LHCN-M2 (cell line): ENCODE measurements at places on chromosomes 7 and 10. TPM values are rescaled to one million over a fixed set of nuclear protein-coding genes. Genes with fewer than 3 reads are reported as not detected.

TUBB8 gene
- total RNA-seq = not detected in 2 replicates

IDI2 gene
- not detected in 2 replicates for total RNA-seq

ENO4 gene
- total RNA-seq = 0.19 and 0.23 TPM in 2 replicates

TAC1 gene
- not detected in 2 replicates for total RNA-seq

SPDYE16 gene
- total RNA-seq = not detected in 2 replicates

AGBL3 gene
- total RNA-seq = 0.38 and 1.0 TPM in 2 replicates

RNF32 gene
- 2.8 and 4.1 TPM in 2 replicates for total RNA-seq

PON3 gene
- not detected in 2 replicates for total RNA-seq

FAM25G gene
- not detected in 2 replicates for total RNA-seq

STRIP2 gene
- total RNA-seq = 100 and 104 TPM in 2 replicates

MKX gene
- total RNA-seq = 0.11 TPM in 1 of 2 replicates, not detected in the other

VSIR gene
- 3.5 and 18.6 TPM in 2 replicates for total RNA-seq

EBLN1 gene
- total RNA-seq = 0.26 TPM in 1 of 2 replicates, not detected in the other

ELAPOR2 gene
- 5.7 and 6.0 TPM in 2 replicates for total RNA-seq

GDF2 gene
- not detected in 2 replicates for total RNA-seq

NPC1L1 gene
- not detected in 2 replicates for total RNA-seq

NKX2-3 gene
- 0.19 TPM in 1 of 2 replicates, not detected in the other for total RNA-seq

ZNF365 gene
- total RNA-seq = 5.3 and 6.2 TPM in 2 replicates

NKX1-2 gene
- total RNA-seq = not detected in 2 replicates

ZNF853 gene
- 0.38 and 0.69 TPM in 2 replicates for total RNA-seq

BLNK gene
- not detected in 2 replicates for total RNA-seq

TRIM50 gene
- not detected in 2 replicates for total RNA-seq

ERV3-1 gene
- 13.7 and 19.3 TPM in 2 replicates for total RNA-seq

C10orf67 gene
- 0.11 and 0.19 TPM in 2 replicates for total RNA-seq

CDHR3 gene
- 1.2 and 2.3 TPM in 2 replicates for total RNA-seq

CALML5 gene
- total RNA-seq = not detected in 2 replicates

DENND2A gene
- not detected in 2 replicates for total RNA-seq

HOXA10 gene
- 12.8 and 13.2 TPM in 2 replicates for total RNA-seq

GAD2 gene
- not detected in 2 replicates for total RNA-seq

MUC3A gene
- total RNA-seq = not detected in 2 replicates

EGFR gene
- 78.7 and 94.1 TPM in 2 replicates for total RNA-seq
